ENCODE measurements at places on chromosomes 7 and 10. TPM values are rescaled to one million over a fixed set of nuclear protein-coding genes. Genes with fewer than 3 reads are reported as not detected.

The LIPJ gene
- polyA plus RNA-seq = 0.15 TPM

The FEZF1 gene
- polyA plus RNA-seq = 1.1 TPM

The SNX10 gene
- polyA plus RNA-seq = 25.6 TPM

The TMEM196 gene
- polyA plus RNA-seq = 30.3 TPM

The BICC1 gene
- 7.6 TPM for polyA plus RNA-seq

The LIPF gene
- polyA plus RNA-seq = not detected

The NAT16 gene
- polyA plus RNA-seq = 4.5 TPM

The ANXA7 gene
- polyA plus RNA-seq = 26.2 TPM

The PDZD7 gene
- 2.6 TPM for polyA plus RNA-seq

The HERC4 gene
- 45.6 TPM for polyA plus RNA-seq

The MCMBP gene
- 58.0 TPM for polyA plus RNA-seq

The VGF gene
- 36.8 TPM for polyA plus RNA-seq

The TRIP6 gene
- polyA plus RNA-seq = 2.1 TPM

The SMKR1 gene
- polyA plus RNA-seq = 3.4 TPM

The SPDYE2 gene
- polyA plus RNA-seq = not detected

The KCNMA1 gene
- polyA plus RNA-seq = 62.4 TPM

The MSS51 gene
- polyA plus RNA-seq = 4.7 TPM

The CDC14C gene
- not detected for polyA plus RNA-seq

The NXPH1 gene
- 24.9 TPM for polyA plus RNA-seq

The FGL2 gene
- 0.10 TPM for polyA plus RNA-seq

The UCN3 gene
- polyA plus RNA-seq = not detected

The PNLIPRP3 gene
- polyA plus RNA-seq = not detected

The CPA5 gene
- not detected for polyA plus RNA-seq

The CUZD1 gene
- polyA plus RNA-seq = not detected

The CCL24 gene
- polyA plus RNA-seq = not detected

The NKX1-2 gene
- polyA plus RNA-seq = 0.16 TPM

The TCAF1 gene
- 172 TPM for polyA plus RNA-seq

The RBAK gene
- polyA plus RNA-seq = 12.0 TPM

Measured in neural cell (in vitro differentiated cells).